Left forelimb (tissue), 1 donor: ENCODE measurements at places on chromosomes 6 and 20.

GRCh38 chr20:43957392-43957791 is 42.7 kb downstream of the TOX2 start:
- no peak for DNase-seq

- DNase-seq: no peak
Measured at GRCh38 chr20:12051206-12052163, 133.8 kb downstream of the BTBD3 start.

DNA sequence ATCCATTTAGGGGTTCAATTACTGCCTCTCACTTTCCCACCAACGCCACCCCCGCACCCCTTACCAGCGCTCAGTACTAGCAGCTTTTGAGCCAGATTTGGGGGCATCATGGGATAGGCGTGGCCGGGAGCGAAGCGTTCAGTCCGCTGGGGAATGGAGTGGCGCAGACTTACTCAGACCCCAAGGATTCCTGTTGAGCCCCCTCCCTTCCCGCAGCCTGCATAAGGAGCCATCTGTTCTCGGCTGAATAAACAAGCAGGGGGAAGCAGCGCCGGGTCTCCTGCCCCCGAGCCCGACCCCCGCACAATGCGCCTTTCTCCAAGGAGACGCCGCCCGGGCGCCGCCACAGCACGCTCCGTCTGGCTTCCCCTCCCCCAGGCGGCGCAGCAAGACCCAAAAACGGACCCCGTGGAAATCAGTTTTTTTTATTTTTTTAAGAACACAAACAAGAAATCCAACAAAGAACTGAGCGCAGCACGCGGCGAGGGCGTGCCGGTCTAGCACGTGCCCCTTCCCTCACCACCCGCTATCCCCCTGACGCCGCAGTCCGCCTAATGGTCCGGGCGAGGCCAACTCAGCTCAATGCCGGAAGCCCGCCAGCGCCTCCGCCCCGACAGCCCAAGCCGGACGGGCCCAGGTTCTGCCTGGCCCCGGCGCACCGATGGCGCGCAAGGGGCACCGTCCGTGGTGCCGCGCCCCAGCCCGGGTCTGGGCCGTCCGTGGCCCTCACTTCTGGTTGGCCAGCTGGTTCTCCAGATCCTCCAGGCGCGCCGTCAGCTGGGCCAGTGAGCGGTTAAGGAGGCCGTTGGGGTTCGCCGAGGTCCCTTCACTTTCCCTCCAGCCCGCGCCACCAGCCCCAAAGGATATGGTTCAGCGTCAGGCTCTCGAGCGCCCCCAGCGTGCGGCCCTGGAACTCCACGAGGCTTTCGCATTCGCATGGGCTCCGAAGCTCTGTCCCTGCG is 13.3 kb upstream of the RBPJL start:
- peak; percentile 85 for DNase-seq

GRCh38 chr6:168583821-168584220 is 142.8 kb downstream of the SMOC2 start:
- peak; percentile 46 for DNase-seq

DNA sequence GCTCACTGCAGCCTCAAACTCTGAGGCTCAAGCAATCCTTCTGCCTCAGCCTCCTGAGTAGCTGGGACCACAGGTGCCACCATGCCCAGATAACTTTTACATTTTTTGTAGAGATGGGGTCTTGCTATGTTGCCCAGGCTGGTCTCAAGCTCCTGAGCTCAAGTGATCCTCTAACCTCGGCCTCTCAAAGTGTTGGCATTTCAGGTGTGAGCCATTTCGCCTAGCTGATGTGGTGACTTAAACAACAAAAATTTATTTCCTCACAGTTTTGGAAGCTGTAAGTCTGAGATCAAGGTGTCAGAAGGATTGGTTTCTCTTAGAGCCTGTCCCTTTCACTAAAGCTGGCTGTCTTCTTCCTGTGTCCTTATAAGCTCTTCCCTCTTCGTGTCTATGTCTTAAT is 15.0 kb upstream of the JARID2 start:
- DNase-seq: no peak

DNA sequence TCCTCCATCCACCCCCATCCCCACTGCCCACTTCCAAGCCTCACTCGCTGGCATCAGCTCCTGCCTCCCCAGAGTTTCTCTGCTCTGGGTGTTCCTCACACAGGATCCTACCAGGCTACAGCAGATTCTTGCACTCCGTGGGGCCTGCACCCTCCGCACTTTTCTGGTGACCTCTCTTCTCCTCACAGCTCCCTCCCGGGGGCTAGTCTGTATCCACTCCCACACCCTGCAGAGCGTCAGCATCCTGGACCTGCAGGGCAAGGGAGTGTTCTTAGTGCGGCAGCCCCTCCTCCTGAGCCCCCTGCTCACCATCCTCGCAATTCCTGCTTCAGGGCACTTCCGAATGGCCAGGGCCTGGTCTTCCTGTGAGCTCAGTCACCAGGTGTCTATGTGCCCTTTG is 224.2 kb downstream of the DLL1 start:
- no peak for DNase-seq

- DNase-seq: no peak
Measured at GRCh38 chr6:125789576-125790357, 993 bp upstream of the NCOA7 start.

DNA sequence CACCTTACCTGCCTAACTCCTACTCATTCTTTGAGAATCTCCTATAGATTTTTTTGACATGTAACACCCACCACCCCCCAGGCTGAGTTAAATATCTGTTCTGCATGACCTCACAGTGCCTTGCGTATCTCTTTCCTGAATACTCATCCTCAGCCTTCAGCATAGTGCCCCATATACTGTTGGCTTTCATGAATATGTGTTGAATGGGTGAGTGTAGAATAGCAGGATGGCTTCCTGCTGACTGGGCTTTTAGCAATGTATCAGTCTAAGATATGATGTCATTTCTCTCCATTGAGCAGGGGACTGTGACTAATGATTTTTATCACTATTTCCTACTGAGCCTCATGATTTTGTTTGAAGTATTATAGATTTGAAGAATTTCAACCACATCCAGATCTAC is 361.6 kb upstream of the MARCKS start:
- DNase-seq: no peak

DNA sequence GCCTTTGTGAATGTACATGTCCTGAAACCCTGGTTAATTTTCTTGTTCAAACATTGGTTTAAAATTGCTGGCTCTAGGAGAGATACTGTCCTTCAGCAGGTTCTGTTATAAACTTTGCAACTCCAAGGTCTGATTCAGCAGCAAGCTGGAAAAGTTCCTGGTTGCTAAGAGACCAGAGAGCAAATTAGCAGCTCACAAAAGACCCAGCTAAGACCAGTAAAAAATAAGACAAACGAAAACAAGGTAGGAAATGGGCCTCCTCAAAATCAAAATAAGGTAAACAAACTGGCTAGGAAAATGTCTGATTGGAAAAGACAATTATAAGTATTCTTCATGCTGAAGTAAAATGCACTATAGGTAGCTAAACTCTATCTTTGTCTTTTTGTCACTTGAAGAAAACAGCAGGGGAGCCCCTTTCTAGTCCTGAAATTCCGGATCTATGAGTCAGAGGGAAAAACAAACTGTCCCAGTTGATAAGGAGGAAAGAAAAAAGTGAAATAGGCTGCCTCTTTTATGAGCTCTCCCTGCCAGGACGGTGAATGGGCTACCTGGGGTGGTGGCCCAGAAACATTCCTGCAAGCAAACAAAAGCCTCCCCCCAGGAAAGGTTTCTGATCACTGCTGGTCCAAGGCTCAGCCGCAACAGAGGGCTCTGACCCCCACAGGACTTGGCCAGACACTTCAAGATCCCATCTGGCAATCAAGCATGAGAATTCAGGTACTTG is 41.6 kb downstream of the UNC5CL start:
- DNase-seq: no peak

DNA sequence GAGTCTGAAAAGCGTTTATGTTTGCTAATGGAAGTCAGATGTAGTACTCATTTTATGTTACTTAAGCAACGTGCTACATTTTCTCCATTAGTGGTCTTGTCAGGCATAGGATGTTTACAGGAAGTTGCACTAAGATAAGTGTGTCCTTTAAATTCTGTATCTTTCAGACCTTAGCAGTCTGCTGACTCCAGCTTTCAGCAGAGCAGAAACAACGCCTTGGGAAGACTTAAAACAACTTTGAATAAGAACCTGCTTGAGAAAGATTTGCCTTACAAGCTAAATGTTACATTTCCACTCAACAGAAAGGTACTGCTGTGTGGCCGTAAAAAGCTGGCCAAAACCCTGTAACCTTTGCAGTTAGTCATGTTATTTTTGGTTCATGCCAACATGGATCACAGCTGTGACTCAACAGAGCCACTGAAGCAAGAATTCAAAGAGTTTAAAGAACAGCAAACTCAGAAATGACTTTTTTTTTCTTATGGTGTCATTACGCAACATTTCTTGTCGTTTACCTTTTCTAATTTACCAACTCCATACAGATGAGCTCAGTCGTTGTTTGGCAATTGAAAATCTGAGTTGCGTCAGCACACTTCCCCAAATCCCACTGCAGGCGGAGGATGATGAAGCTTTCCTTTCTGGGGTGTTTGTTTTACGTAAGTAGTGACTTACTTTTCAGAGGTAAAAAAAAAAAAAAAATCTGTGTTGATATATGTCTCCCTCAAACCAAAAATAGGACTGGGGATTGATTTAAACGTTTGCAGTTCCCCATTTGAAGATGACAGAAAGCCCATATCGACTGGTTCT is 27.9 kb upstream of the BMP6 start:
- DNase-seq: no peak

DNA sequence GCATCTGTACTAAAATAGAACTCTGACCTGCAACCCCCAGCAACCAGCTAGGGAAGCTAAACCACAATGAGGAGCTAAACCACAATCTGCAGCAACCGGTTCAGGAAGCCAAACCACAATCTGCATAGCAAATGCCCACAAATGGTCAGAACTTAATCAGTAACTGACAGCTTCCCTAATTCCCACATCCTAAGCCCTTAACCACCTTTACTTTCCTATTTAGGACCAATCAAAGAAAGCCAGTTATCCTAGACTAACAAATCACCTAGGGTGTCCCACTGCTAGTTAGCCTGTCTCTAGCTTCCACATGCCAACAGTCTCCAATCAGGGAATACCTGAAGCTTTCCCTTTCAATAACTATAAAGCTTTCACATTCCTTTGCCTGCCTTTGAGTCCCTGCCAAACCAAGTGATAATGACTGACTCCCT is 424.6 kb upstream of the PTCHD4 start:
- no peak for DNase-seq

- DNase-seq: no peak
Measured at GRCh38 chr6:43865932-43866645, 96.1 kb downstream of the VEGFA start.

GRCh38 chr20:3782597-3782996 is 1.3 kb upstream of the SPEF1 start:
- no peak for DNase-seq

DNA sequence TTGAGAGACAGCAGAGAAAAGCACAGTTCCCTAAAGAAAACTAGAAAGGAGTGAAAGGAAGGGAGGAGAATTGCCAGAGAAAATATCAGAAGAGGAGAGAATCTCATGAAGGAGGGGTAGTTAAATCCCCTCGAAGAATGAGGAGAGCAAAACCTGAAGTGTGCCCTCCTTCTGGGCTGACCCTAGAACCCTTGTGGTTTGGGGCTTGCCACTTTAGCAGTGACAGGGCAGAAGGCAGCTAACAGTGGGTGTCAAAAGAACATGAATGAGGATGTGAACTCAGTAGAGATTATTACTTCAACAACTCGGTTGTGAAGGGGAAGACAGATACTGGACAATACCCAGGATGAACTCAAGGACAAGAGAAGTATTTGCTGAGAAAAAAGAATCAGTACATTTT is 73.6 kb downstream of the RALGAPA2 start:
- no peak for DNase-seq

DNA sequence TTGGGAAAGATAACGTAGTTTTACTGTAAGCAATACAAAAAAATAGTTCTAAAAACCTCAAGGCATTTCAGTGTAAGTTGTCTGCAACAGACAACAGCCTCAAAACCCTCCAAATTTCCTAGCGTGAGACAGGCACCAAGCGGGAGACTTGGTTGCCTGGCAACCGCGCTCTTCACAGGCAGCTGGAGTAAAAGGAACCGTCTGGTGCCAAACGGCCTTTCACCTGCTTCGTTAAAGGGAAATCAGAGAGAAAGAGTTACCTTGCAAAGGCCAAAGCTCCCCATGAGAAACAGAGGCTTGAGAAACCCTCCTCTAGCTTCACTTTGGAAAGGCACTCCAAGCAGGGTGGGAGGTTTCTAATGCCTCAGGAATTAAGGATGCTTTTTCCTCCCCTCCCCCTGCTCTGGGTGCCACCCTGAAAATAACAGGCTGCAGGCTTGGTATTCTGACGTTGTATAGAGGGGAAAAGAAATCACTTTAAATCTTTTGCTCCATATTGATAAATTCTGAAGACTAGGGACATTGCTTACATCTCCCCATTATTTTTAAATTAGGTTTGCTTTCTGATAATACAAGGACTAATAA is 129.7 kb upstream of the UFL1 start:
- no peak for DNase-seq

DNA sequence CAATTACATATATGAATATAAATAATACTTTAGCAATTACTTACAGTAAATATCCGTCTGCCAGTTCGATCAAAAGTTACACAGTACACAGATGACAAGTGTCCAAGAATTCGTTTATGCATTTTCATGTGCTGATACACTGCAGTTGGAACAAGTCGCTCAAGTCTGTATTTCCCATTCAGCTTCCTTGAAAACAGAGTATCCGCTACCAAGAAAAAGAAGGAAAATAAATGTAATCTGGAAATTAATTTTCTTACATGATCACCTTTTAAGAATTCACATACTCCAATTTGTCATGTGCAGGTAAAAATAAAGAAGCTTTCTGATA is 35.3 kb downstream of the PHIP start:
- DNase-seq: no peak

- no peak for DNase-seq
Measured at GRCh38 chr20:50967586-50967985, 9.0 kb downstream of the MOCS3 start.

DNA sequence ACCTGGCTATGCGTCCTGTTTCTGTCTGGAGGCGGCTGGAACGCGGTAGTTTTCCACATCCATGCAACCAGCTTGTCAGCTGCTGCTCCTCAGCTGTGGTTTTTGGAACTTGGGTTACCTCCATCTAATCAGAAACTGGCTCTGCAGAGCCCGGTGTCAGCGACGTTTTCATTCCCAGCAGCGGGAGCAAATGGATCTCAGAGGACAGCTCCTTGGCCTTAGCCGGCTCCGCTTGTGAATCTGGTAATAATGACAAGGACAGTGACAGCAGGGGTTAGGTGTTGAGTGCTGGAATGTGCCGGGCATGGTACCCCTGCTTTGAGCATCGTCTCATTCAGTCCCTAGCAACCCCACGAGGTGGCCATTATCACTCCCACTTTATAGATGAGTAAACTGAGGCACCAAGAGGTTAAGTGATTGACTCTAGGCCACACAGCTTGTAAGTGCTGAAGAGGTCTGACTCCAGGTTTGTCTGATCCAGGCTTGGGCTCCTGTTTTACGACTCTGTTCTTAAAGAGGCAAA is 1.3 kb downstream of the SLCO4A1 start:
- DNase-seq: no peak

DNA sequence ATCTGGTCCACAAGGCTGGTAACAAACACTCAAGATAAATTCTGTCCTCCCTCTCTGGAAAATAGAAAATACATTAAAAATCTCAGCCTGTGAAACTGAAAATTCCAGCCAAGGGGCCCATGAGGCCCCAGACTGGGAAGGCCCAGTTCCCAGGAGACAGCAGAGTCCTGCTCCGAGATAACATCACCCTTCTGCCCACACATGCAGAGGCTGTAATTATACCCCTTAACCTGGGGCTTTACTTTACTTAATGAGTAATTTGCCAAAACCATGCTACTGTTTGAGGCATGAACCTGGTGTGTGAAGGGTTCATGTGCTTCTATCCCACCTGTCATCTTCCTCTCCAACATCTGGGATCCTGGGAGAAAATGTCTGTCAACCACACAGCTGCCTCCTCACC is 398.9 kb upstream of the SULF2 start:
- no peak for DNase-seq
